ENCODE measurements at places on chromosomes 2 and 18. TPM values are rescaled to one million over a fixed set of nuclear protein-coding genes. Genes with fewer than 3 reads are reported as not detected.

Gene ALK
- total RNA-seq = 0.74 TPM

Gene TXNDC2
- 0.49 TPM for total RNA-seq

Gene GPAT2
- total RNA-seq = 1.2 TPM

Gene CAD
- total RNA-seq = 25.0 TPM

Gene STARD6
- total RNA-seq = not detected

Gene NXPH2
- not detected for total RNA-seq

Gene ELOA2
- not detected for total RNA-seq

DNA sequence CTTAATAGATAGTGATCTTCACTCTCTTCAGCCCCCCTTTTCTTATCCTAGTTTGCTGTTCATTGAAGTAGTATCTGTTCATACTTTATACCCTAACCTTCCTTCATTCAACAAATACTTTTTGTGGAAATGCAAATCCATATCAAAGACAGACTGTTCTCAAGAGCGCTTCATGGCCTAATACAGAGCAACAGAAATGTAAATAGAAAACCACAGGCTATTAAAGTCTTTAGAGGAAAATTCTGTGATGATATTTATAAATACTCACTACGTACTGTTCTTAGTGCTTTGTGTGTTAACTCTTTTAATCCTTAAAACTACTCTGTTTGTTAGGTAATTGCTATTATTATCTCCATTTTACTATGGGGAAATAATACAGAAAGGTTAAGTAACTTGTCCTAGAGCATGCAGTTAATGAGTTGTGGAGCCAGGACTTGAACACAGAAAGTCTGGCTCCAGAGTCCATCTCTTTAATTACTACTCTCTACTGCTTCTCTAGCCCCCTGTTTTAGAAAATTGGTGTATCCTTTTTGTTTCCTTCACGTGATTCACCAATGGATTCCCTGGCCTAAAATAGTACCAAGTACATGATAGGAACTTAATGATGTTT lies 2.9 kb downstream of the MDH1 start:
- H3K27ac ChIP-seq = no peak overlapping the region
- no peak overlapping the region for H3K4me3 ChIP-seq
- no peak for DNase-seq
- no peaks in the 10 kb centered on the region for H3K27me3 ChIP-seq
- peaks cover 41% of the 10 kb centered on the region for H3K4me1 ChIP-seq
- no peaks in the 10 kb centered on the region for H3K36me3 ChIP-seq

GRCh38 chr2:226548732-226549131 lies 250.9 kb downstream of the IRS1 start:
- H3K36me3 ChIP-seq = no peaks in the 10 kb centered on the region
- no peak for DNase-seq
- H3K4me3 ChIP-seq = no peak overlapping the region
- no peak overlapping the region for H3K27ac ChIP-seq
- H3K27me3 ChIP-seq = no peaks in the 10 kb centered on the region
- H3K4me1 ChIP-seq = peaks cover 6% of the 10 kb centered on the region

- DNase-seq = no peak
- no peaks in the 10 kb centered on the region for H3K27me3 ChIP-seq
- no peak overlapping the region for H3K27ac ChIP-seq
Observed at GRCh38 chr18:10094154-10094553, 180.3 kb downstream of the VAPA start.

- no peak for DNase-seq
- H3K4me3 ChIP-seq = no peak overlapping the region
- no peaks in the 10 kb centered on the region for H3K27me3 ChIP-seq
- no peak overlapping the region for H3K27ac ChIP-seq
- H3K36me3 ChIP-seq = no peaks in the 10 kb centered on the region
- peaks cover 4% of the 10 kb centered on the region for H3K4me1 ChIP-seq
Observed at GRCh38 chr2:219086196-219086595, 25.5 kb upstream of the IHH start.

GRCh38 chr2:20565623-20566236 lies 85.2 kb downstream of the HS1BP3 start:
- H3K27me3 ChIP-seq = no peaks in the 10 kb centered on the region
- H3K36me3 ChIP-seq = no peaks in the 10 kb centered on the region
- H3K4me3 ChIP-seq = no peak overlapping the region
- H3K27ac ChIP-seq = no peak overlapping the region
- peaks cover 31% of the 10 kb centered on the region for H3K4me1 ChIP-seq
- no peak for DNase-seq

- DNase-seq = no peak
- H3K36me3 ChIP-seq = no peaks in the 10 kb centered on the region
- H3K27ac ChIP-seq = no peak overlapping the region
- H3K4me3 ChIP-seq = no peak overlapping the region
- no peaks in the 10 kb centered on the region for H3K27me3 ChIP-seq
- no peaks in the 10 kb centered on the region for H3K4me1 ChIP-seq
Observed at GRCh38 chr2:59905731-59906130, 647.7 kb downstream of the BCL11A start.

- H3K4me1 ChIP-seq = no peaks in the 10 kb centered on the region
- DNase-seq = no peak
- H3K36me3 ChIP-seq = no peaks in the 10 kb centered on the region
- H3K27ac ChIP-seq = no peak overlapping the region
Observed at GRCh38 chr2:138724327-138724726, 55.9 kb downstream of the NXPH2 start.

- H3K27me3 ChIP-seq = no peaks in the 10 kb centered on the region
- no peak for DNase-seq
- no peak overlapping the region for H3K27ac ChIP-seq
- no peaks in the 10 kb centered on the region for H3K36me3 ChIP-seq
- no peaks in the 10 kb centered on the region for H3K4me1 ChIP-seq
Observed at GRCh38 chr18:25244170-25244569, 107.8 kb downstream of the ZNF521 start.

DNA sequence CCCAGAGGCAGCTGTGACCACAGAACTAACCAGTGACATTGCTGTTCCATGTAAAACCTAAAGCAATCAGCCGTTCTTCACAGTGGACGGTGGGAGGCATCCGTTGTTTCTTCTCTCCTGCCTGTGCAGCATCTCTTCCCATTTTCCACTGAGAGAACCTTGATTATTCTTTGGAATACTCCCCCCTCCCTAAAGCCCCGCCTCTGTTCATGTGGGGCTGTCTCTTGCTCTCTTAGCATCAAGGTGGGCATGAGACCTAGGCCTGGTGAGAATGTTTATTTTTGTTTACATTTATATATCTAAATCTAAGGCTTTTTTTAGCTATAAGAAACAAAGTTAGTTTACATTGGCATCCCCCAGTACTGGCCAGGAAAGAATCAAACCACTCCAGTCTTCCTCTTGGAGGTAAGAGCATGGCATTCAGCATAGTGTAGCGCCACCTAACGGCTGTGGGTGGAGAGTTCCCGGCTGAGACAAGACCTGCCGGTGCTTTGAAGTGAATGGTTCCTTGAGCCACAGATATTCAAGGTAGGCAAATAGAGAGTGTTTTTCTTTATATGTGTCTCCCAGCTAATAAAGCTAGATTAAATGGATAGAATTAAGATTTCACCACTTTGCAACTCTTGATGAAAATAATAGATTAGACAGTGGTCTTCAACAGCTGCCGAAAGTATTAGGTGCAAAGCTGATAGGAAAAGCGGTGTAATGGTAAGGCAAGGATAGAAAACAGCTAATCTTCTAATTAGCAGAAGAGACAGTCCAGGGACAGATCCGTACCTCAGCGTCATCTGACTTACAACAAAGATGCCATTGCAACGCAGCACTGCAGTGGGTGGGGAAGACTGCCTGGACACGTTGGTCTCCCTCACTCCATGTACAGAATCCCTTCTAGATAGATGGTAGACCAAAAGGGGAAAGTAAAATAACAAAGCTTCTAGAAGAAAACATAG lies 219.6 kb upstream of the RAB12 start:
- no peak overlapping the region for H3K27ac ChIP-seq
- no peaks in the 10 kb centered on the region for H3K4me1 ChIP-seq
- no peaks in the 10 kb centered on the region for H3K36me3 ChIP-seq
- no peak overlapping the region for H3K4me3 ChIP-seq
- DNase-seq = peak; percentile 16
- no peaks in the 10 kb centered on the region for H3K27me3 ChIP-seq

DNA sequence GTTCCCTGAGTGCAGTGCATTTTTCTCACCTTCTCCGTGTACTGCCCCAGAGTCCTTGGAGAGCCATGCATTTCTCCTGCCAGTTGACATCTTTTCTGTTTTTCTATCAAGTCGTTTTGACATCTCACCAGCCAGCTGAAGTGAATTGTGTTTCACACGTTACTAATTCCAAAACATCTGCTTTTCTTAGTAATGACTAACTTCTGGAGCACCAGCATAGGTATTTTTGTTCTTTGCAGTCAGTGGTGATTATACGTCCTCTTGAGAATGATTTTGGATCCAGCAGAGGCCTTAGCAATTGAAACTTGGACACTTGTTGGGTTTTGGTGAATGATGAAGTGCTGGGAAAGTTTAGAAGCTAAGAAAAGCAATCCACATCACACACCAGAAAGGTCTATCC lies 112.5 kb downstream of the PIK3C3 start:
- DNase-seq = no peak
- H3K27me3 ChIP-seq = no peaks in the 10 kb centered on the region
- H3K4me3 ChIP-seq = no peak overlapping the region
- H3K27ac ChIP-seq = no peak overlapping the region

GRCh38 chr2:234258562-234259141 lies 208.2 kb downstream of the SPP2 start:
- H3K27ac ChIP-seq = no peak overlapping the region
- H3K4me1 ChIP-seq = no peaks in the 10 kb centered on the region
- no peaks in the 10 kb centered on the region for H3K36me3 ChIP-seq
- H3K4me3 ChIP-seq = no peak overlapping the region

GRCh38 chr2:47070155-47070919 lies 84.8 kb downstream of the STPG4 start:
- H3K27me3 ChIP-seq = no peaks in the 10 kb centered on the region
- H3K36me3 ChIP-seq = no peaks in the 10 kb centered on the region
- peaks cover 82% of the 10 kb centered on the region for H3K4me1 ChIP-seq
- H3K27ac ChIP-seq = peak overlapping the region; percentile 87

GRCh38 chr2:231691251-231691772 lies 17.0 kb upstream of the PTMA start:
- no peak overlapping the region for H3K4me3 ChIP-seq
- no peaks in the 10 kb centered on the region for H3K36me3 ChIP-seq
- no peak overlapping the region for H3K27ac ChIP-seq
- H3K4me1 ChIP-seq = peaks cover 14% of the 10 kb centered on the region

- no peaks in the 10 kb centered on the region for H3K4me1 ChIP-seq
- no peaks in the 10 kb centered on the region for H3K27me3 ChIP-seq
- no peak for DNase-seq
Observed at GRCh38 chr2:115214050-115214449, 771.6 kb downstream of the DPP10 start.

- H3K27me3 ChIP-seq = no peaks in the 10 kb centered on the region
- H3K4me3 ChIP-seq = no peak overlapping the region
- H3K4me1 ChIP-seq = no peaks in the 10 kb centered on the region
- H3K36me3 ChIP-seq = no peaks in the 10 kb centered on the region
Observed at GRCh38 chr18:52499016-52499415, 159.0 kb downstream of the DCC start.

DNA sequence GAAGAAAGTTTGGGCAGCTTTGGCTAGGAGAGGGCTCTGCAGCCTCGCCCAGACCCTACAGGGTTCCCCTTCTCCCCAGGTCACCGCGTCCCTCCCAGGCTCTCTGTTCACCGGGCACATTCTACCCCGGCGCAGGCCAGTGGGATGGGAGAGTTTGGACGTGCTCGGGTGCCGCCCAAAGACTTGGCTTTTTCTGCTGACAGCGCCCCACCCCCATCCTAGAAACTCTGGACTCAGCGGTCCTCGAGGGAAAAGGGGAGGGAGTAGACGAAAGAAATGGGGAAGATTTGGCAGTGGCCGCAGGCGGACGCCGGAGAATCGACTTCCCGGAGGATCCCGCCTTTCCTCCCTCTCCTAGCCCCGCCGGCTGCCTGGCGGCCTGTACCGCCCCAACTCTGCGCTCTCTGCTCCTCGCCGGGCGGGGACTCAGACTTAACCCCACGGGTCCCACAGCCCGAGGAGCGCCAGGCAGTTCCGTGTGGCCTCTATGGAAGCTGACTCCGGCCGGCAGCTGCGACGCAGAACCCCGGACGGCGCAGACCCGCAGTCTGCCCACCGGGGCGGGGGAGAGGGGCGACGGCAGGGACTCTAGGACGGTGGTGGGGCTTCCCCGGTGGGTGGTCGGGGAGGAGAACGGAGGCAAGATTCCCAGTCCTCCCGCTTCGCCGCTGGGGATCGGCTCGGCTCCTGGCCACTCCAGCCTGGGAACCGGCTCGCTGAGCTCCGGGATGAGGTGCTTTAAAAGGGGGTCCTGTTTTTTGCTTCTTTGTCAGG lies 863 bp upstream of the SIX2 start:
- no peaks in the 10 kb centered on the region for H3K36me3 ChIP-seq
- no peaks in the 10 kb centered on the region for H3K27me3 ChIP-seq
- H3K27ac ChIP-seq = peak overlapping the region; percentile 89
- H3K4me1 ChIP-seq = peaks cover 54% of the 10 kb centered on the region
- no peak for DNase-seq
- H3K4me3 ChIP-seq = peak overlapping the region; percentile 59

DNA sequence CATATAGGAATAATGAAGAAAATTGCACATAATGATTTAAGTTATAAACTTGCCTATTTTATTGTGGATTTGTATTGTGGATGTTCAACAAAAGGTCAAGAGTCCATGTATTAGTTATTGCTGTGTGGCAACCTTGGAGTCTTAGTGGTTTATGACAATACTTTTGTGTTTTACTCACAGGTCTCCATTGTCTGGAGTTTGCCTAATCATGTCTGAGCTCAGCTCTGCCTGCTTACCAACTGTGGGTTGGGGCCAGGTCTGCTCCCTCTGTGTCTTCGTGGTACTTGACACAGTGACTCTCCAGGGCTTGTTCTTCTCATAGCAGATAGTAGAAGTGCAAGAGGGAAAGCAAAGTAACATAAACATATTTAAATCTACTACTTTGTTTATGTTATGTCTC lies 382.5 kb downstream of the CBLN2 start:
- no peaks in the 10 kb centered on the region for H3K36me3 ChIP-seq
- no peaks in the 10 kb centered on the region for H3K27me3 ChIP-seq
- no peak overlapping the region for H3K27ac ChIP-seq
- no peak for DNase-seq
- H3K4me1 ChIP-seq = no peaks in the 10 kb centered on the region

- H3K4me3 ChIP-seq = no peak overlapping the region
- H3K27me3 ChIP-seq = no peaks in the 10 kb centered on the region
- no peak for DNase-seq
- H3K4me1 ChIP-seq = no peaks in the 10 kb centered on the region
- no peak overlapping the region for H3K27ac ChIP-seq
Observed at GRCh38 chr18:31566576-31567306, 24.9 kb upstream of the TTR start.
